ENCODE measurements at places on chromosomes 5 and 9. TPM values are rescaled to one million over a fixed set of nuclear protein-coding genes. Genes with fewer than 3 reads are reported as not detected.

Gene PTGES
- total RNA-seq: 5.1 TPM

Gene RGS7BP
- total RNA-seq: 0.12 TPM

Gene ALDH1A1
- total RNA-seq: 61.3 TPM

Gene CER1
- not detected for total RNA-seq

Gene THBS4
- 0.27 TPM for total RNA-seq
